ENCODE measurements at places on chromosomes 7 and 10.

- DNase-seq: no peak
Observed at GRCh38 chr10:103799341-103799740, 56.0 kb downstream of the SH3PXD2A start.

GRCh38 chr10:62183442-62183841 lies 85.2 kb downstream of the RTKN2 start:
- DNase-seq: no peak

- no peak for DNase-seq
Observed at GRCh38 chr7:72028267-72028666, 383.9 kb downstream of the CALN1 start.

DNA sequence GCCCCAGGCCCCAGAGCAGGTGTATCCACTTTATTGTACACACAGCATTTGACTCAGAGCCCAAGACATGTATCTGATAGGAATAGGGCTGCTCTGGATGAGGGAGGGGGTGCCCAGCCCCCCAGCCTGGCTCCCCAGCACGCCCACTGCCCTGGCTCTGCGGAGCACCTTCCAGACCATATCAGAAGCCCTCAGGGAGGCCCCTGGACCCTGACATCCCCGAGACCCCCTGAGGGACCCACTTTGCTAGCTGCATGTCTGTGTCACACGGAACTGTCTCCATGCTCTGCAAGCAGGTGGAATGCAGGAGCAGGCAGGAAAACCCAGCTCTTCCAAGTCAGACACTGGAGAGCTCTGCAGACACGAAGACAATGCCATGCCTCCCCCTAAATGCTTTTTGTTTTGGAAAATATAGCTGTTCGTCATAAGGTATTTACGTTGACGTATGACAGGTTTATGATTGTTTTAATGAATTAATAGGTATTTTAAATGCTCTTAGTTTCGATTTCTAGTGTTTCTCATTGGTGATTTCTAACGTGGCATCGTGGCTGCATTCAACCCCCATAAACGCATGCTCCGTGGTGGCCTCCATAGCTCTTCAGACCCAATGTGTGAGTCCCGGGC lies 92.8 kb upstream of the INSIG1 start:
- DNase-seq: no peak

- no peak for DNase-seq
Observed at GRCh38 chr7:24464861-24465260, 108.4 kb upstream of the PALS2 start.

GRCh38 chr10:13852872-13853271 lies 266.1 kb downstream of the PRPF18 start:
- no peak for DNase-seq

DNA sequence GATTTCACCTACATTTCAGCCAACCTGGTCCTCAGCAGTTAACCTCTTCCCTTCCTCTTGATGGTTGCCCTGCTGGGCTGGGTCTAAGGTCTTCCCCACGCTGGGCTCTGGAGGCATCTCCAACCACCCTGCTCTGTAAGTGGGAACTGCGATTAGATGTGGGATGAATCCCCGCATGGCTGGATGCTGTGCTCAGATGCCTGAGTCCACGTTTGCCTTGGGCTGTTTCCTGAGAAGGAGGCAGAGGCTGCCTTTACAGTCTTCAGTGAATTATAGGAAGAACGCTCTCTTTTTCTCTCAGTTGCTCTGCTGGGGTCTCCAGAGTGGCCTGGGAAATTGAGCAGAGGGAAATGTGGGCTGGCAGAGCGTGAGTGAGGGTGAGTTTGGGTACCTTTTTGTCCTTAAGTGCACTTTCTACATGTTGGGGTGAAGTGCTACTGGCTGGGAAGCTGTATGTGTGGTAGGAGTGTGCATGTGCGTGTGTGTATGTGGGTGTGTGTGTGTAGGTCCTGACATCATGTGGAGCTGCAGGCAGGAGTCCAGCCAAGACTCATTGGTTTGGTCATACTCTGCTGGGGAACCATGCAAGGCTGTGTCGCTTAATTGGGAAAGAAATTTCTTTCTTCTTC lies 1.5 kb downstream of the GIMAP8 start:
- no peak for DNase-seq

DNA sequence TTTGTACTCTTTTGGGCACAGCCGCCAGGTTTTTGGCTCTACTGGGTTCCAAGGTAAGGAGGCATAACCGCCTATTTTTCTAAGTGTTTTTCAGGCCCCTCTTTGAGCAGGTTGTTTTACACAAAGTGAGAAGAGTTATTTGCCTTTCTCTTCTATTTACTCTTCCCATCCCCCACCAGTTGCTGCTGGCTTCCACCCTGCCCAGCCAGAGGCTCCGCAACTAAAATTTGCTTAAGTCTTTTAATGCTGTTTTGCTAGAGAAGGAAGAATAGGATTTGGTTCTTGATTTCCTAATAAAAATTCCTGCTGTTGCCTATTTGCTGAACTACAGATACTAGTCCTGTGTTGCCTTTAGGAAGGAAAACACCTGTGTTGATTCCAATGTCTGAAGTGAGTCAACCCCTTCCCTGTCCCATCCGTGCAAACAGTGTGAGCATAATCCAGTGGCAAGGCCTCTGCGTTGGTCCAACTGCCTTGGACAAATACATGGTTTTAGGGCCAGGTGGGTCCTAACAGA lies 1.9 kb downstream of the PLA2G12B start:
- no peak for DNase-seq

GRCh38 chr7:81062755-81063154 lies 143.9 kb upstream of the SEMA3C start:
- DNase-seq: no peak

GRCh38 chr7:831596-832166 lies 595 bp upstream of the SUN1 start:
- DNase-seq: no peak

DNA sequence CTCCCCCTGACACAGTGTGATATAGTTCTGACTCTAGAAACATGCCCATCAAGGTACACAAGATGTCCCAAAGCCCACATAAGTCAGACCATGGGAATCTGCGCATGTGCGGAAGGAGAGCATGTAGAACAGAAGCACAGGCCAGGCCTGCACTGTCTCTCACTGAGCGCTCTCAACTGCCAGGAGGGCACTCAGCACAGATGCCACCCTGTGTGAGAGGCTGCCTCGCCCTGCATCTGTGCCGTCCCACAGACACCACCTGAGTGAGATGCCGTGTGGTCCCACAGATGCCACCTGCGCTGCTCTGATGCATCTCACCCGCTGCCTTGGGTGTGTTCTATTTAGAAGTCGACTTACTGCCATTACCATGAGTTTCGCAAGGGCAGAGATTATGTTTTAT lies 98.4 kb downstream of the VOPP1 start:
- DNase-seq: no peak

- no peak for DNase-seq
Observed at GRCh38 chr10:110036640-110037039, 28.9 kb downstream of the ADD3 start.

DNA sequence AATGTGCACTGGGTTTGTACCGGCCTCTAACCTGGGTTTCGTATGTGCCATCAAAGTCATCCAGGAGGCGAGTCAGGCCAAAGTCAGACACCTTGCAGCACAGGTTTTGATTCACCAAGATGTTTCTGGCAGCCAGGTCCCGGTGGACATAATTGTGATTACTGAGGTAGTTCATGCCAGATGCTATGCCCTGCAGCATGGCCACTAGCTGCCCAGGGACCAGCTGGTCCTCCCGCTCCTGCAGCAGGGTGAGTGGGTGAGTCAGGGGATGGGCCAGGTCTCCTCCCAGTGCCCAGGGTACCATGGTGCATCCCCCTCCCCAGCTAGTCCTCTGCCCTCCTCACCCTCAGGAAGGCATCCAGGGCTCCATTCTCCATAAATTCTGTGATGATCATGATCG lies 13.6 kb downstream of the ZYX start:
- no peak for DNase-seq

Measured in KG1 (cell line).